NCI-H2081 treated with DMSO at 0.1 percent for 48 hours (cell line): ENCODE measurements at places on chromosomes 13 and 19.

GRCh38 chr13:98221234-98221633 lies 44.2 kb upstream of the RNF113B start:
- no peak for DNase-seq

DNA sequence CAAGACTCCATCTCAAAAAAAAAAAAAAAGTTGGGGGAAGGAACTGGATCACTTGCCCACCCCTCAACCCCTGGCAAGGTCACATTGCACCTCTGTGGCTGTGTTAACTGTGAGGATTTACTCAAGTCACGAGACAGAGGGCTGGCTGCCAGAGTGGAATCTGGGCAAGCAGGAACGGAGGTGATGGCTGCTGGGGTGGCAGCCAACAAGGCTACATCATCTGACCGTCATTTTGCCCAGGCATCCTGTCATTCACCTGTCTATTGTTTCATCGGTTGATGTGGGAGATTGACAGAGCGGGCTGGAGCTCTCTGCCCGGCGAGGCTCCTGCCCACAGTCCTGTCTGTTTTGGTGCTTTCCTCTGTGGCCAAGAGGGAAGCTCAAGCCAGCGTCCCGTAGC lies 75.7 kb downstream of the DPF1 start:
- no peak for DNase-seq

- DNase-seq = no peak
Observed at GRCh38 chr19:47598407-47599349, 10.3 kb upstream of the BICRA start.

- no peak for DNase-seq
Observed at GRCh38 chr13:20391597-20392452, 133.8 kb downstream of the CRYL1 start.

GRCh38 chr19:5434970-5435641 lies 20.1 kb upstream of the ZNRF4 start:
- no peak for DNase-seq

GRCh38 chr19:12676384-12676792 lies 5.3 kb downstream of the DHPS start:
- peak; percentile 0 for DNase-seq

DNA sequence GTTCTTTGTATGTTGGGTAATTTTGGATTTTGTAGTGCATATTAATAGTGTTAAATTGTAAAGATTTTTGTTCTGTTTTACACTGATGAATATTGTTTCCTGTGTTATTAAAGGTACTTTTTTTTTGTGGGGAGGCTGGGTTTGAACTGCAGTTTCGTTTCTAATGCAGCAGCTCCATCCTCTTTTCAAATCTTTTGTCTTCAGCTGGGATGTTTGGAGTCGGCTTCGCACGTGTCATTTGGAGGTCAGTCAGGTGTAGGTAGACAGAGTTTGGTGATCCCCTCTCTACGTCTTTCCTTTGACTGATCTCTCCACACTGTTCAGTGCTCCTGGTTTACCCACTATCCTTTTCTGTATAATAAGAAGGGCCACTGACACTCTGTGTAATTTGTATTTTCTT lies 30.3 kb downstream of the TDRD3 start:
- DNase-seq = no peak

GRCh38 chr13:34410678-34411077 lies 531.4 kb upstream of the NBEA start:
- no peak for DNase-seq

GRCh38 chr19:3055741-3056416 lies 6.4 kb downstream of the TLE5 start:
- DNase-seq = peak; percentile 38

- DNase-seq = no peak
Observed at GRCh38 chr13:111519041-111519440, 198.6 kb downstream of the TEX29 start.

DNA sequence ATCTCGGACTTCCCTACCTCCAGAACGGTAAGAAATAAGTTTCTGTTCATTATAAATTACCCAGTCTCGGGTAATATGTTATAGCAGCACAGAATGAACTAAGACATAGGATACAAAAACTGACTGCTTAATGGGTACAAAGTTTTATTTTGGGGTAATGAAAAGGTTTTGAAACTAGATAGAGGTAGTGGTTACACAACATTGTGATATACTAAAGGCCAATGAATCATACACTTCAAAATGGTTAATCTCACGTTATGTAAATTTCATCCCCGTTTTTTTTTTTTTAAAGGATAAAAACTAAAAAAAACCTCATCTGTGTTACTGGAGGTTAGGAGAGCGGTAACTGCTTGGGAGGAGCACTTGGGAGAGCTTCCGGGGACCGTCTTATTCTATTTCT lies 23.5 kb downstream of the AKT2 start:
- no peak for DNase-seq

DNA sequence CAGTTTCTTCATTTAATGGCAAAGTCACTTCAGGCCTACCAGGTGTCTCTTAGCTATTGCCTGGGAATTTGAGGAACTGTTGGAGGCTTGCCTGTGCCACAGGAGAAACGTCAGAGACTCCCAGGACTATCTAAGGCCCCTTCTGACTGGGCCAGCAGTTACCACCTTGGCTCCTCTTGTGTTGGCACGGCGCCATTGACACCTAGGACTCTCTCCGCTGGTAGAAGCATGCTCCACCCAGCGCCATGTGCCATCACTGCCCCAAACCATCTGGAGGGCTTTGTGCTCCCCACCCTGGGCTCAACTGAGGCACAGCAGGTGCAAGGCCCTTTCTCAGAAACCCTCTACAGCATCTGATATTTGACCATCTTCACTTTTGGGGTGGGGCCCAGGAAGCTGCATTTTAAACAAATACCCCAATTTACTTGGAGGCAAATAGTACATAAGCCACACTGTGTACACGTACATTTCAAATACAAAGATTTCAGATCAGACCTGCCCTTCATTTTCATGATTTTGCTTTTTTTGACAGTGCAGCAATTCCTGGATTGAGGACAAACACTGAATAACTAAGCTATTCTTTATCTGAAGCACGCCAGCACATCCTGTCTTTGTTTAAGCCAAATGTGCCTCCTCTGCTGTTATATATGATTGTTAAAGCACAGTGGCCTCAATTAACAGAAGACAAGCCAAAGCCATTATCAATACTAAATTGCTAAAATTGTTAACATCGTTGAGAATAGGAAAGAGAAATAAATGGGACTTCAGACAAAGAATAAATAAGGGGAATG lies 59.9 kb upstream of the TPP2 start:
- DNase-seq = no peak

DNA sequence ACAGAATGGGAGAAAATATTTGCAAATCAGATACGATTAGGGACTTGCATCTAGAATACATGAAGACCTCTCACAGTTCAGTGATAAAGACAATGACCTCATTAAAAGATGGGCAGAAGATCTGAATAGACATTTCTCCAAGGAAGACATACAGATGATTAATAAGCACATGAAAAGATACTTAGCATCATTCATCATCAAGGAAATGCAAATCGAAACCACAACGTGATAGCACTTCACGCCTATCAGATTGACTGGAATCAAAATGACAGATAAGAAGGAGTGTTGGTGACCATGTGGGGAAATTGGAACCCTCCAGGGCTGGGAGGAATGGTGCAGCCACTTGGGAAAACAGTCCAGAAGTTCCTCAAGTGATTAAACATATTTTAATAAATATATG lies 25.8 kb downstream of the CFAP97D2 start:
- DNase-seq = no peak

- no peak for DNase-seq
Observed at GRCh38 chr13:75145927-75146326, 336.0 kb downstream of the TBC1D4 start.

DNA sequence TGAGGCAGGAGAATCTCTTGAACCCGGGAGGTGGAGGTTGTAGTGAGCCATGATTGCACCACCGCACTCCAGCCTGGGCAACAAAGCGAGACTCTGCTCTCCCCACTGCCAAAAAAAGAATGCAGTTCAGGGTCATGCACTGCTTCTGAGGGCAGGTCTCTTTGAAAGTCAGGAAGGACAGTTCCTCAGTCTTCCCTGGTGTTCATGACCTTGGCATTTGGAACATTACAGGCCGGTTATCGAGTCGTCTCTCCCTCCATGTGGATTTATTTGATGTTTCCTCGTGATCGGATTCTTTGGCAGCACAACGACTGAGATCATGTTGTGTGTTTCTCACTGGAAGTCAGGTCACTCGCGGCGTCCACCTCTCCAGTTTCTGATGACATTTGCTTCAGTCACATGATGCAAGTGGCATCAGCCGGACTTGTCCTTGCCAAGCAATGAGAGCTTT lies 17.2 kb downstream of the FGF21 start:
- DNase-seq = no peak

GRCh38 chr19:8506402-8506957 lies 4.0 kb upstream of the PRAM1 start:
- DNase-seq = no peak

GRCh38 chr13:99656844-99657381 lies 155.6 kb downstream of the TM9SF2 start:
- DNase-seq = no peak

DNA sequence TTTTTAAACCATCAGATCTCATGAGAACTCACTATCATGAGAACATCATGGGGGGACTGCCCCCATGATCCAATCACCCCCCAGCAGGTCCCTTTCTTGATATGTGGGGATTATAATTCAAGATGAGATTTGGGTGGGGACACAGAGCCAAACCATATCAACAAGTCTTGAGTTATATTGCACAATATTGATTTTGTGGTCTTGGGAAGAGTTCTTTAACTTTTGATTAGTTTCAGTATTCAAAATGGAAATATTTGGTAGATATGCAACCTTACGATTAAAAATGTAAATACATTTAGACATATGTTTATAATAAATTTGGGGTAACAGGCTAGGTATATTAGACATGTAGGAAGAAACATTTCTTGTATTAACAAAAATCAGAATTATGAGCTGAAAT lies 188.2 kb downstream of the GPC5 start:
- no peak for DNase-seq

- DNase-seq = no peak
Observed at GRCh38 chr13:21511849-21512248, 52.7 kb upstream of the ZDHHC20 start.

DNA sequence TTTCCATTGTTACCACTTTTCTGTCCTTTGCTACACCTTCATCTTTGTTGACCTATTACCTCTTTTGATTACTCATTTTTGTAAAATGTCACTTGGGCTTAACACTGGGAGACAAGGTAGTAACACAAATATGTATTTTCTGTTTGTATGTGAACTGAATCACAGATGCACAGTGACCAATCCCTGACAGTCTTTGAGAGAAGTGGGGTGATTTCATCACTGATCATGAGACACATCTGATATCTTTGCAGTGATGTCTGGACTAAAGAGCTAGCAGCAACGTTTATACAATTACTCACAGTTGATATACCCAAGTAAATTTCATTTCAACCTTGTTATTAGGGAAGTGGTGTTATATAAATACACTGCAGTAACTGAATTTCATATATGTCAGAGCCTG lies 1397.4 kb upstream of the SPRY2 start:
- DNase-seq = no peak
